ENCODE measurements at places on chromosomes 2 and 18.

DNA sequence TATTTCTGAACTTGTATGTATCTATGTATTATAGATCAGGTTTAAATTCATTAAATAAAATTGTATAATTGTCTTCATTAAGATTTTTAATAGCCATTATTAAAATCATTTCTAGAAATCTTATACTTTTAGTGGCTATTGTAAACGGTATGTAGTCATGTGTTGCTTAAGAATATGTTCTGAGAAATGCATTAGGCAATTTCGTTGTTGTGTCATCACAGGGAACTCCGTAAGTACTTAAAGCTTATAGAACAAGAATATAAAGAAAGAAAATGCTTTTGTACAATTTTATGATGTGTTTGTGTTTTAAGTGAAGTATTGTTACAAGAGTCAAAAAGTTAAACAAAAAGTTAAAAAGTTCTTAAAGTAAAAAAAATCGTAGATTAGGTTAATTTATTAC is 765.8 kb downstream of the METTL4 start:
- no peak for DNase-seq

DNA sequence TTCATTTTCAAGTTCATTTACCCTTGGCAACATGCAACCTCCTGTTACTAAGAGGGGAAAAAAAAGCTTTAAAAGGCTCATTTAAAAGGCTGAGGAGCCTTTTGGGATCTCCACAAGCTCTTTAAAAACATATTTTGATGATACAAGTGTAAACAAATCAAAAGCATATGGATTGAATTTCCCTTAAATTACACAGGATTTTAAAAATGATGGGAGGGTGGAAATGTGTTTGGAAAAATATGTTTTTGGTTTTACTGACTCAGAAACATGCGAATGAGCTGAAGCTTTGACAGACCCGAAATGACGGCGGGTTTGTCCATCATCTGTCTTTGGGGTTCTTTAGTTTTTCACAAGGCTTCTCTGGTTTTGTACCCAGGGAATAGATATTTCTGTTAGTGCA is 180.6 kb upstream of the CCDC68 start:
- DNase-seq = no peak

GRCh38 chr2:144136297-144137010 is 383.5 kb downstream of the ZEB2 start:
- no peak for DNase-seq

- no peak for DNase-seq
Observed at GRCh38 chr2:85112906-85113625, 20.1 kb upstream of the TCF7L1 start.

DNA sequence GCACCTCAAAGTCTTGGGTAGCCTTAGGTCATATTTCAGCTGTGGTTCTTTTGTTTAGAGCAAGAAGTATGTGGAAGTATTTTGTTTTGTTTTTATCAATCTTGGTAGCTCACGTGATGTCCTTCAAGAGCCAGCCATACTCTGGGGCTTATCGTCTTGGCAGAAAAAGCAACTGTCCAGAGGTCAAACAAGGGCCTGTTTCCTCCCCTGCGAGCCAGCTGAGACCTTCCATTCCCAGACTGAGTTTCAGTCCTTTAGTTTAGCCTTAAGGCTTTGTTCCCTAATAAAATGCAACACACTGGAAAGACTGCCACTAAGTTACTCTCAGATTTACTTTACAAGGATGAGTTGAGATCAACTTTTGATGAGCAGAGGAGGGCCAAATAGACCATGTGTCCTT is 63.5 kb downstream of the TXNL1 start:
- DNase-seq = no peak

- DNase-seq = no peak
Observed at GRCh38 chr2:153005071-153005730, 286.8 kb downstream of the ARL6IP6 start.

- no peak for DNase-seq
Observed at GRCh38 chr2:29310650-29311348, 195.6 kb downstream of the CLIP4 start.

GRCh38 chr2:15889442-15890123 is 50.8 kb upstream of the MYCN start:
- no peak for DNase-seq

DNA sequence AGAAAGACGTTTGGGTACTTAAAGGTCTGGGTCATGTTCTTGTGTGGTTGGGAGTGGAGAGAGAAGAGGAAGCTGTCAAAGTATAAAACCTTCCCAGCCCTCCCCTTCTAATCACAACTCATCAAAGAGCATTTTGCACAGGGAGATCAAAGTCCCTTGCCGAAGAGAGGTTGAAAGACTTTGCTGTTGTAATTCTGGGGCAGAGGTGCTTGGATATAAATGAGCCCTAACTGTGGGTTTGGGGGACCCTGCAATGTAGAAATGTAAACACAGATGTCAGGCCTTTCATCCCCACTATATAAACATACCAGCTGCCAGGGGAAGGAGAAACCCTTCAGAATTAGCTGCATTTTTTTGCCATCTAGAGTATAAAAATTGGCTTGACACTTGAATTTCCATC is 182.1 kb downstream of the ETAA1 start:
- no peak for DNase-seq

- no peak for DNase-seq
Observed at GRCh38 chr2:28901202-28901601, 6.7 kb downstream of the WDR43 start.

- DNase-seq = no peak
Observed at GRCh38 chr2:23355001-23355400, 30.0 kb upstream of the KLHL29 start.

GRCh38 chr2:15364561-15364960 is 196.6 kb downstream of the NBAS start:
- no peak for DNase-seq

DNA sequence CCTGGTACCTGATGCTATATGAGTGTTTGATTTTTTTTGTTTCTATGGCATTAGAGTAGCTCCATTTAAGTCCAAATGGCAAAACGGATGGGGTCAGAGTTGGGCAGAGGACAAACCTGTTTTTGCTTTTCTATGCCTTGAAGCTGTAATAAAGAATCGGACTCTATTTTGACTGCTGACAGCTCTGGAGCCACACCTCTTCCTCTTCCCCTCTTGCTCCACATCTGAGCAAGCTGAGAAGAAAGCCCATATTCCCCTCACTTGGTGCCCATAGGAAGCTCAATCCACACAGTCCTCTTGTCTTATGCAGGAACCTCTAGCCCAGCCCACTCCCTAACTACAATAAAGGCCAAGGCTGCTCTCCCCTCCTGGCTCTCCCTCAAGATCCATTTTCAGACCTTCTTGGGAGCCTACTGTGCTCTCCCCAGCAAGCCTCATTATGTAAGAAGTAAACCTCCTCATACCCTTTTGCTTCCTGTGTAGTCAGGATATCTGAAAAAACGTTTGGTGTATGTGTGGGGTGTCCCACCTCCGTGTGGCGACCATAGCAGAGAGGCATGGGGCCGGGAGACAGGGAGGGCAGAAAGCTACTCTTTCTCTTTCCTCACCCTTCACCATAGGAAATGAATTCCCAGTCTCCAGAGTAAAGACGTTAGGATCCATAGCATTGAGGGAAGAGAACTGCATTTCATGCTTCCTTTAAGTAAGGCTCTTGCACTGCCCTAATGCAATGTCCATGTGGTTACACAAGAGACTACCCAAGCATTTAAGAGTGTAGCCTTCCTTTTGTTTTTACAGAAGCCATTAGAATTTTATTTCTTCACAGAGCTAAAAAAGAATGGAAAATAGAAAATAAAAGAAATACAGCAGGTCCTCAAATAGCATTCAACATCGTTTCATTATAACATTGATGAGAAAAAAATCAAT is 41.9 kb upstream of the RAPGEF4 start:
- DNase-seq = no peak

DNA sequence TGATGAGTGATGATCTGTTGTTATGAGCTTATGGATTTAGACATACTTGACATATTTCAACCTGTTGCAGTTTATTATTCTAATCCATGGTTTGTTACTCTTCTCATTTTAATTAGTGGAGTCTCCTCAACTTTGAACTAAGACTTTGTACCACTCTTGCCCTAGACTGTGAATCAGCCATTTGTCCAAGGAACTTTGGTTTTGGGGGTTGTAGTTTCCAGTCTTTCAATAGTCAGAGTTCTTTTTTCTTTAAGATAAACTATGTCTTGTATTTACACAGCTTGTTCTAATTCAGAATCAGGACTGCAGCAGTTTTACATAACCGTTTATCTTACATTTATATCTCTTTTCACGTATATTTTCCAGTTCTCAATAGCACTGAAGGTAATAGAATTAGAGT is 133.6 kb downstream of the GULP1 start:
- DNase-seq = no peak

GRCh38 chr2:24676493-24676892 is 116.7 kb downstream of the PTRHD1 start:
- no peak for DNase-seq

DNA sequence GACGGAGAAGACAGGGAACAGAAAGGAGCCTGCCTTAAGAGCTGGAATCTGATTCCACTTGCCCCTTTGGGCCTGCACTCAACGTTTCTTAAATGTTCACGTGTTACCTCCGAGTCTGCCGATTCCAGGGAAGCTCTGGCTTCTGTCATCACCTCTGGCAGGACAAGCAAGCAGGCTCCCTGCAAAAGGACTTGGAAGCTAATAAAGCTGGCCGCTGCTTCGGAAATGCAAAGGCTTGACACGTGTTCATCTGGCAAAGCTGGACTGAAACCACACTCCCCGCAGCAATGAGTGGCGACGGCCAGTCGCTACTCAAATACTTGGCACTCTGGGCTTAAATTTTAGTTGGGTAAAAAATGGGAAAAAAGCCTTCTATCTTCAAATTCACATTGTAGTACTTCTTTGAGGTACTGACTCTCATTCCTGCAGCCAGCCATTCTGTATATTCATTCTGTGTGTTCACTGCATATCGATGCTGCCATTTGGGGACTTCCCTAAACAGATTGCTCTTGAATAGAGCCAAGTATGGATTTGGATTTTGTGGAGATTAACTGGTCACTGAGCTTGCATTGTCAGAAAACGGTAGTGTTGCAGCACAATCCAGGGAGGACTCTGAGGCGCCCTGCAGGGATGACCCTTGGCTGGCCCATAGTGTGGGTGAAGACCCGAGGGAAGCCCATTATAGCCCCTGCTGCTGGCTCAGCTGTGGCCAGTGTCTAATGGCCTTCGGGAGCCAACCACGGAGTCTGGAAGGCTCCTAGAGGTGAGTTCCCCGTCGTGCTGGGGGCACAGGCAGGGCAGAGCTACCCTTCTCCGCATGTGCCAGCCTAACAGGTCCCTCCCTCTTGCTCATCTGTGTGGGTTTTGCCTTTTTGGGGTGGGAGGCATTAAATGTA is 231.5 kb downstream of the PRKCE start:
- DNase-seq = no peak

DNA sequence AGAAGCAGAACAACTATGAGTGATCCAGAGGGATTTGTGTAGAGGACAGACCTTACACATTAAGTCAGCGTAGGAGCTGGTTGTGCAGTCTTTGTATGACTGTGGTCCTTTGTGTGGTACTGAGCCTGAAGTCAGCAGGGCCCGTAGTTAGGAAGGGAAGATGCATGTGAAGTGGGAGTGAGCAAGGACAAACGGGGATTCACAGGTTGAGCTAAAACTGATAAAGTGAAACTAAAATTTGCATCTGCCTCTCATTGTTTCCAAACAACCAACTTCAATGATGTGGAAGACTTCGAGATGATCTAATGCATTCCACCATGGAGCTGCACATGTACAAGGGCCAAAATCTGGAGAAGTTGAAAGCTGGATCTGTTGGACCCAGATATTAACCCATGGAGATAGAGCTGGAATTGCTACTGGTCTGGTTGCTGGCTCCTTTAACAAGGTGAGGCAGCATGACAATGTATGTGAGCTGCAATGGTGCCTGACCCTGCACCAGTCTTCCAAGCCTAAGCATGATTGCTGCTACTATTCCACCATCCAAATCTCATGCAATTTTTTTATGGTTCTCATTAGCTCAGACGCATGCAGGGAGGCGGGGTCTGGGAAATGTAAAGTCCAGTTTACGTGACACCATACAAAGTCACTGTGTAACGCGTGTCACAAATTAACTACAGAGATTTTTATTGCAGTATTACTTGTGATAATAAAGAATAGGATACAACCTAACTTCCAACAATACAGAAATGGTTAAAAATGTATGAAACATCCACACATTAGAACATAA is 12.1 kb upstream of the CYBRD1 start:
- no peak for DNase-seq

- DNase-seq = no peak
Observed at GRCh38 chr2:223731503-223731902, 105.9 kb downstream of the AP1S3 start.

- DNase-seq = no peak
Observed at GRCh38 chr2:238699307-238700116, 148.4 kb upstream of the TWIST2 start.

DNA sequence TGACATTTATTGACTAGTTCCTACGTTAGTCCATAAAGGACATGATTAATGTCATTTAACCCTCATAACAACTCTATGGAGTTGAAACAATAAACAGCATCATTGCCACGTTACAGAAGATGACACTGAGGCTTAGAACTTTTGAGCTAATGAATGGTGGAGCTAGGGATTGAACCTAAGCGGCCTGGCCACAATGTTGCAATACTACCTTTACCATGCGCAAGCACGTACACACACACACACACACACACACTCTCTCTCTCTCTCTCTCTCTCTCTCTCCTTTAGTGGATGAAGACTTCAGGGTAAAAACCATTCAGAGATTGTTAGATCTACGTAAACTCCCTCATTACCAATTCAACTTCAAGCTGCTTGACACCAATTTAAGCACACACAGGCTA is 875 bp upstream of the MAP3K19 start:
- no peak for DNase-seq

DNA sequence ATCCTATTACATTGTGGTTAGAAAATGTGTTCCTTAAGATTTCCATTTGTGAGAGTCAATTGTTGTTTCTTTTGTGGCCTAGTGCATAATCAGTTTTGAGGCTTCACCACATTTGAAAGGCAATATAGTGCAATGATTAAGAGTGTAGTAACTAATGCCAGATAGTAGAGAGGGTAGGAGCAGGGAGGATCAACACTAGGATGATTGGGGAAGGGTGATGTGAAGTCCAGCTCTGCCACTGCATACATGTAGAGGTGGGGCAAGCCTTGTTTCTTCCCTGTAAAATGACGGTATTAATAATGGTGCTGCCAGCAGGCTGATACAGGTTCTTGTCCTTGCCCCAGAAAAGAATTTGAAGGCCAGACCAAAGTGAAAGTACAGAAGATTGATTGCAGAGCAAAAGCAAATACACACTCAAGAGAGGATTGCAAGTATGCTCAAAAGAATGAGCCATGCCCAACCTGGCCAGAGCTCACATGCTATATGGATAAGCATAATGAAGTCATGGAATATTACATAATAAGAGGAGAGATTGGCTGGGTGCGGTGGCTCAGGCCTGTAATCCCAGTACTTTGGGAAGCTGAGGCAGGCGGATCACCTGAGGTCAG is 8.0 kb downstream of the SP100 start:
- no peak for DNase-seq

- DNase-seq = no peak
Observed at GRCh38 chr2:173079141-173079540, 3.5 kb downstream of the MAP3K20 start.

DNA sequence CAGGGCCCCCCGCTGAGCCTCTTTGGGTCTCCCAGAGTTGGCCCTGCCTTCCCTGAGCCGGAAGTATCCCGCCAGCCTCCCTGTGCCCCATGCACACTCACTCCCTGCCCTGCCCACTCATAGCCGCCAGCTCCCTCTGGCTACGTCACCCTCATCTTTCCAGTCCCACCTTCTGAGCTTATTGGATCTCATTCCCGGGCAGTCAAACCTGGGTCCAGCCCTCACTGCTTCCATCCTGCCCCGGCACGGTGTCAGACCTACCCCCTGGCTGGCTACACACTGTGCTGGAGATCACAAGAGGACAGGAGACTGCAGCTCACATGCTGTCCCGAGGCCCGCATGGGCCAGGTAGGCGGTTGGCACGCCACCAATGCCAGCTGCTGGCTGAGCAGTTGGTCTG is 147.2 kb downstream of the ASB1 start:
- no peak for DNase-seq

GRCh38 chr2:206305523-206306245 is 31.2 kb downstream of the ZDBF2 start:
- no peak for DNase-seq

All from Panc1 (cell line).